ENCODE measurements at places on chromosomes 5 and 9.

- no peak for DNase-seq
Observed at GRCh38 chr5:28216939-28217360, 1178.6 kb upstream of the CDH9 start.

- no peak for DNase-seq
Observed at GRCh38 chr9:1005043-1005667, 28.7 kb downstream of the DMRT3 start.

DNA sequence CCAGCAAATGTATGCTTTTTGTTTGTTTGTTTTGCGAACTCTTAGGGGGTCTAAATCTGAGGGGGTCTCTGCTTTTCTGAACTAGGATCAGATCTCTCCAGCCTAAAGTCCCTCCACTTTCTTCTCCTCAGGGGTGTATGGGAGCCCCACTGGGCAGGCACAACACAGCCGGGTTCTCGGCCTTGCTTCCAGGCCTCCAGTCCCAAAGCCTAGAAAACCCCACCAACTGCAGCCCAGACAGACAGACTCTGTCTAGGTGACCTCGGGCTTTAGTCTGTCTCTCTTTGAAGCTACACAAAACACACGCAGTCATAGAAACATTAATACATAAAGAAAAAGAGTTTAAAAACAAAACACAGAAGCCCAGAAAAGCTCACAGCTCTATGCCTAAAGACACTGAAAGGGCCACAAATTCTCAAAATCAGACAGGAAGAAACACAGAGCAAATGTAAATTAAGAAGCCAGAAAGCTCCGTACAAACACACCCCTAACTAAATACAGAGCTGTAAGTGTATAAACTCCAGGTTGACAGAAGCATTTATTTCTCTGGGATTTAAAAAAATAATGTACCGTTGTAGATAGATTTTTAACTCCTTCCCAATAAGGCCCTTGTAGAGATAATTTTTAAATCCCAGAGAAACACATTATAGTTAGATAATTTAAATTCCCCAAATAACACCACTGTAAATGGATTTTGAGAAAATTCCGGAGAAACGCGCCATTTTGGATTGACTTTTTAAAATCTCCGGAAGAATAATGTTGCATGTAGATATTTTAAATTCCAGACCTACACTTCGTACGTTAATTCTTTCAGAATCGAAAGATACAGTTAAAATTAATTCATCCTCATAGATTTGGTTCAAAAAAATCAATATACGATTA is 2.0 kb downstream of the PITX1 start:
- DNase-seq = no peak

DNA sequence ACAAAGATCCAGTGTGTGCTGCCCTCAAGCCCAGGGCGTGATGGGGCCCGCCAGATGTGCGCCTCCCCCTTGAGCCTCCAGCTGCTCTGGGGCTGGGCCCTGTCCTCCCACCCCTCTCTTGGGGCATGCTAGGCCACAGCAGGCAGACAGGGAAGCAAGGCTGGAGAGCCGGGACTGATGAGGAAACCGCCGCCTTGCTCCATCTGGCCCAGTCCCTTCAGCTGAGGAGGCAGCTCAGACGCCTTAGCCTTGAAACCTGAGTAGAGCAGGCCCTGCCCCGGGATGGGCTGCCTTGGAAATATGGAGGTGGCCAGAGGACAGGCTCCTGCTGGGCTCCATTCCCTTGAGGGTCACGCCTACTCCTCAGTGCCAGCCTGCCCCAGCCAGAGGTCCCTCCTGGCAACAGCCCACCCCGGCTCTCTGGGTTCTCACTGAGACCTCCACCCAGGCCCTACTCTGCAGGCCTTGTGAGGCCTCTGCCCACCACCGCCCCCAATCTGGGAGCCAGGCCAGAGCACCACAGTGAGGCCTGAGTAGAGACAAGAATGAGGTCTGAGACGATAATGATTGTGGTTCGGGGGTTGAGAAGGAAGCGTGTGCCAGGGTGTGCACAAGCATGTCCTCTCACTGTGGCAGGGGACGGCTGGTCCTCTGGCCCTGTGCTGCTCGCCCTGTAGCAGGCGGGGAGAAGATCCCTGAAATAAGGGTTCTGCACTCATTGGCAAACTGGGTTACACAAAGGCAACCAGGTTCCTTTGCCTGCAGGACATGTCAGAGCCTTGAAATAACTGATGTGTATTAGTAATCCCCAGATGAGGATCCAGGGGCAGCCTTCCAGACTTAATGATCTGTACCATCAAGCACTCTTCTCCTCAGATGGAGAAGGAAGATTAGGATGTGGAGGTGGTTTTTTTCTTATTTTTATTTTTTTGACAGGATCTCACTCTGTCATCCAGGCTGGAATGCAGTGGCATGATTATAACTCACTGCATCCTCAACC is 30.9 kb downstream of the CXXC5 start:
- no peak for DNase-seq

DNA sequence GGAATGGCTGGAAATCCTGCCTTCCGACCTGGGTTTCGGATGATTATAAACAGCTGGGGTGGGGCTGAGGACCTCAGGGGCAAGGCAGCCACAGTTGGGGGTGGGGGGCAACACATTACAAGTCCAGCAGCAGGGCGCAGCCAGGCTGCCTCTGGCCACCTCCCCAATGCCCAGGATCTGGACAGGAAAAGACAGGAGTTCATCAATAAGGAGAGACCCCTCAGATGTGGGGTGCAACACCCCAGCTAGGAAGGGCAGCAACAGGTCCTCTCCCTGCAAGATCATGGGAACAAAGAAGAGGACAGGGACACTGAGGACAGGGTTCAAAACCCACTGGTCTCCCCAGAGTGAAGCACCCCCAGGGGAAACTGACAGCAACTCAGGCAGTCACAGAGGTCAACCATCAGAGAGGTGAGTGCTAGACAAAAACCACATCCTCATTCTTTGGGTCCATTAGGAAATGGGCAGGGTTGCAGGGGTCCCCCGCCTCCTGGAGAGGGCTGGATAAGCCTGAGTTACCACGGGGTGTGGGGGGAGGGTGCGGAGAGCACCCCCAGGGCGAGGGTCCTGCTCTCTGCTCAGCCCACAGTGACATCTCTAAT is 33.5 kb downstream of the SEMA4D start:
- DNase-seq = peak; percentile 31

DNA sequence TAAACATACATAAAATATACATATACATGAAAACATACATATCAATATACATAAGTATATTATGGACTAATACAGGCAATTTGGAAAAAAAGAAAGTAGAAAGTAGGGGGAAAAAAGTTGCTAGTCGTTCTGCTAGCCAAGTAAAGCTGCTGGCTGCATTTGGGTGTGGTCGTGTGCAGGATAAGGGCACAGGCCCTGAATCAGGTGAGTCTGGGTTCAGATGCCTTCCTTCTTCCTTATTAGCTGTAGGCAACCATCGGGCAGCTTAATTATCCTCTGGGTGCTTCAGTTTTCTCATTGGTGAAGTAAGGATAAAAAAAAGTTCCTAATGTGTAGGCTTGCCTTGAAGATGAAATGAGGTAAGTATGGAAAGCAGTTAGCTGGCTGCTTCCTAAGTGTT is 59.2 kb upstream of the SPRY4 start:
- DNase-seq = no peak

- no peak for DNase-seq
Observed at GRCh38 chr9:85859765-85860164, 81.2 kb upstream of the NAA35 start.

DNA sequence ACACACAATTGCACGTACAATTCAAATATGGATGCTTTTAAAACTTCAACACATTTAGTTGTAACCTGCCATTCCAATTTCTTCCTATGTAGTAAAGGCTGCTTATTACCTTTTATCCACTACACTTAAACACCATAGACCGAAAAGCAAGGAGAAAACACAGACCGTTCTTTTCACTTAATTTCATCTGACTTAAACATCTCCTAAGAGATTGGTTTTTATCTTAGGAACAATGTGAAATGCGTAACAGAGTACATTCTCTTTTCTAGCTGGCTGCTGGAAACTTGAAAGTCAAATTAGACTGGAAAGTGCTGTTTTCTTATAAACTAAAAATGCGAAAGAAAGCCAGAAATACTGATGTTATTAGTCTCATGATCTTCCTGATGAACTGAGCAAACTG is 241.8 kb downstream of the MLLT3 start:
- DNase-seq = no peak

GRCh38 chr5:11177999-11178711 is 417.1 kb upstream of the DAP start:
- DNase-seq = no peak

GRCh38 chr5:132525299-132525724 is 18.0 kb downstream of the IL5 start:
- no peak for DNase-seq

DNA sequence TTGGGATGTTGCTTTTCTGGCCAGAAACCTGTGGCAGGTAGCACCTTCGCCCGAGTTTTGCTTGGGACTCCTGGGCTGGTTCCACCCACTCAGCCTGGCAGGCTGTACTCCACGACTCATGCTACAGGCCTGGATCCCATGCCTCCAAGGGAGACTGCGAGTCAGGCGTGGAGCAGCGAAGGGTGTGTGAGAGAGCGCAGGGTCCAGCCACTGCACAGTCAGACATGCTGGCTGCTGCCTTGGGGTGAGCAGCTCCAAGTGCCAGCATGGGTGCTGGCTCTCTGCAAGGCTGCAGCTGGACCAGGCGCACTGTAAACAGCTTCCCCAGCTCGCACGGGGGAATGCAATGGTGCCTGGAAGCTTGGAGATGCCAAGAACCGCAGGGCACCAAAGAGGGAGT is 249.6 kb upstream of the EDIL3 start:
- no peak for DNase-seq

GRCh38 chr9:89879276-89879675 is 274.5 kb downstream of the GADD45G start:
- DNase-seq = no peak

DNA sequence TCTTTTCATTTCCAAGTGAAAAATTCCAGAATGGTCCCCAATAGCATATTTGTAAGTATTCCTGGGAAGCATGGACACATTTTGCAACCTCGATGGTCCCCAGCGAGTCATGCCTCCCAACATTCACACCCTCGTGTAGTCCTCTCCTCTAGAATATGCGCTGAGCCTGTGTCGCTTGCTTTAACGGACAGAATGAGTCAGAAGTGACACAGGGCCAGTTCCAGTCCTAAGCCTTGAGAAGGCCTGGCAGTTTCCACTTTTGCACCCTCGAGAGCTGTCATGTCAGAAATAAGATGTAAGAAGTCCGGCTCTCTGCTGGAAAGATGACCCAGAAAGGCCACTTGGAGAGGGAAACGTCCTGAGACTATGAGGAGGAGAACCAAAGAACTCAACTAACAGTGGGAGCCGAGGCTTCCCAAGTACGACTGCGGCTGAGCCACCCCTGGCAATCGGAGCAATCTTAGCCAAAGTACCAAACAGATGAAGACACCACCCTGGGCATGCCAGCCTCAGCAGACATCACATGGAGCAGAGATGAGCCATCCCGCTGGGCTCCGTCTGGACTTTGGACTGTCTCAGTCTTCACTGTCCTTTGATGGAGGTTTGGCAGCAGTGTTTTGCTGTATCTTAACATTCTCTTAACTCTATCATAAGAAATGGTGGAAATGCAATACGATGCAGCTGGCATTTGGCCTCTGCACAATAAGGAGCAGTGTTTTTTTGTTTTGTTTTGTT is 42.6 kb upstream of the GFPT2 start:
- no peak for DNase-seq

DNA sequence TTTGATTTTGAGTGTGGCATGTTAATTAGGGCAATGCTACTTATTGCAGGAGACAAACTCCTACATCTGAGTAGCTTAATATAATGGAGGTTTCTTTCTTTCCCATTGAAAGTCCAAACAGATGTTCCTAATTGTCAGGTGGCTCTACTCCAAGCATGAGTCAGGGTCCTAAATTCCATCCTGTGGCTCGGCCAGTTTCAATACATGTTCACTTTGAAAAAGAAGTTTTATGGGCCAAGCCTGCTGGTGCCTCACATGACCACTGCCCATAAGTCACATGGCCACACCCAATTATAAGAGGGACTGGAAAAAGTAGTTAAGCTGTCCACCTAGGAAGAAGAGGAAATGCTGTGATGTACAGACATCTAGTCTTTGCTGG is 170.4 kb downstream of the ARRDC3 start:
- no peak for DNase-seq

GRCh38 chr5:8561224-8561840 is 692.4 kb downstream of the MTRR start:
- DNase-seq = no peak

DNA sequence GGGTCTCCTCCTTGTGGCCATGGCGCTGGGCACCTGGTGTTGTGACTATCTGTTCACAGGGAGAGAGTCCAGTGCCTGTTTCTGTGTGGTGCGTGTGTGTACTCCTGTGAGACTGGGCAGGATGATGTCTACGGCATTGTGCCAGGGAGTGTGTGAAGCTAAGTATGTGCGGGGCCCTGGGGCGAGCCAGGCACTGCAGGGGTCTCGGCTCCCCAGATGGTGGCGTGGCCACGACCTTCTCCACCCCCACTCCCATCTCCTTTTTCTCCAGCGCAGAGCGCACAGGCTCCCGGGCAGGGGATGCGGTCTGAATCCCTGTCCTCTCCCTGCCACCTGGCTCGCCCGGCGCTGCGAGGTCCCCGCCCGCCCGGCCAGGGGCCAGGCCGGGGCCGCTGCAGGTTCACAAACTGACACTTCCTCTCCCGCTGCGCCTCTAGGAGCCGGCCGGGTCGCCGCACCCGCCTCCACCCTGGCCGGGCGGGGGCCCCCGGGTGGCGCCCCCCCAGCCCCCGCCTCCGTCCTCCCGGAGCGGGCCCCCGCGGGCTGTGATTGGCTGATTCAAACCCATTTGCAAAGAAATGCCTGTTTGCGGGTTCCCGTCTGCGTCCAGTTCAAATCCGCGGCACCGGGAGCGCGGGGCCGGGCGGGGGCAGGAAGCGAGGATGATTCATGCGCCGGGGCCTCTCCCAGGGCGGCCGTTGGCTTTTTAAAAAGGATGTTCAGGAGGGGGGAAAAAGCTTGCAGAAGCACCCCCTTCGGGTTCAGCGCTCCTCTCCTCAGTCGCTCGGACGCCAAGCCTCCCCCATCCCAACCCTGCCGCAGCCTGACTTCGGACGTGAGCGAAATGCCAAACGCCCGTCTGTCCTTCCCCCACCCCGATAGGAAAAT is 790 bp downstream of the PHF19 start:
- DNase-seq = peak; percentile 85

DNA sequence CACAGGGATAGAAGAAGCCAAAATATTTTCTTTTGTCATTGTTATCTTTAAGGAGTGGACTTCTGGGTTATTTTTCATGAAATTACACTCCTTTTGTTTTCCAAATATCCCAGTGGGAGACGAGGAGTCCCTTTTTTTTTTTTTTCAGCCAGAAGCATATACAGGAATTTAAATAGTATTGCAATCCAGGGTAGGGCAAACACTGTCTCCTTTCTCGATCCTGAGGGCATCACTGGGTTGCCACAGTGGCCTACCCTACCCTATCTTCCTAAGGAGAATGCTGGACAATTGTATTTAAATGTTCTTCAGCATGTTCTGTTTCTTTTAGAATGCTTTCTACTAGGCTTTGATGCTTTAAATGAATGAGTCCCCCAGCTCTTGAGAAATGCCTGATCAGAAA is 47.9 kb downstream of the LRRC70 start:
- DNase-seq = no peak

DNA sequence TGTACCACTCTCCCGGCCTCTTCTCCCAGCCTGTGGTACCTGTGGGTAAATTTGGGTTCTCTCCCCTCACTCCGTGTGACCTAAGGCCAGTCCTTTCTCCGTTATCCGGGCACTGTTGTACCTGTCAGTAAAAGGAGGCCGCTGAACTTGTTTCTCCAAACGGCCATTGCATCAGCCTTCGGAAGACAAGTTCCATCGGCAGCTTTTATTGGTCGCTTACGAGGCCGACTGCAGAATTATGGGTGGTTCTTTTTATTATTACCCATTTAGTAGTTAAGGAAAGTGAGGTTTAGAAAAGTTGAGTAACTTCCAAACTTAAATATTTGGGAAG is 558 bp downstream of the GRPEL2 start:
- DNase-seq = no peak

- DNase-seq = no peak
Observed at GRCh38 chr5:138833080-138833479, 42.1 kb downstream of the LRRTM2 start.
